ENCODE measurements at places on chromosomes 12 and 14.

- peak; percentile 26 for DNase-seq
These were observed 97.9 kb downstream of the RERGL start for GRCh38 chr12:17992002-17992656.

DNA sequence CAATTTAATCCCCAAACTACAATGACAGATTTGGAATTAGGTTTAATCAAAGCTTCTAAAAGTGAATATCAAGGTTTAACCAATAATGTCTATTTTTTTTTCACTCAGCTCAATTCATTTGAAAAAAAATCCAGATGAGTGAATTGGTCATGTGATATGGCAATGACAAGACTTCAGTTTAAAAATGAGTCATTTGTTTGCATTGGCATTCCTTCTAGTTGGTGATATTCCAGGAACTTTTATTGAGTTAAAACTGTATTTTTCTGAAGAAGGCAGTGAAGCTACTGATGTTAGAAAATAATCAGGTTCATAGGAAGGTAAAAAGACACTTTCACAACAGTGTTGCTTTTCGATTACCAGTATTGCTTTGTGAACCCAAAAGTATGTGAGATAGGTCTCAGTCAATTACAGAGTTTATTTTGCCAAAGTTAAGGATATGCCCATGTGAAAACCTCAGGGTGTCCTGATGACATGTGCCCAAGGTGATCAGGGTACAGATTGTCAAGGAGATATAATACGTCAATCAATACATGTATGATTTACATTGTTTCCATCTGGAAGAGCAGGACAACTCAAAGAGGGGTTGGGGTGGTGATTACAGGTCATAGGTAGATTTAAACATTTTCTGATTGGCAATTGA is 1214.9 kb downstream of the GALC start:
- DNase-seq: no peak

DNA sequence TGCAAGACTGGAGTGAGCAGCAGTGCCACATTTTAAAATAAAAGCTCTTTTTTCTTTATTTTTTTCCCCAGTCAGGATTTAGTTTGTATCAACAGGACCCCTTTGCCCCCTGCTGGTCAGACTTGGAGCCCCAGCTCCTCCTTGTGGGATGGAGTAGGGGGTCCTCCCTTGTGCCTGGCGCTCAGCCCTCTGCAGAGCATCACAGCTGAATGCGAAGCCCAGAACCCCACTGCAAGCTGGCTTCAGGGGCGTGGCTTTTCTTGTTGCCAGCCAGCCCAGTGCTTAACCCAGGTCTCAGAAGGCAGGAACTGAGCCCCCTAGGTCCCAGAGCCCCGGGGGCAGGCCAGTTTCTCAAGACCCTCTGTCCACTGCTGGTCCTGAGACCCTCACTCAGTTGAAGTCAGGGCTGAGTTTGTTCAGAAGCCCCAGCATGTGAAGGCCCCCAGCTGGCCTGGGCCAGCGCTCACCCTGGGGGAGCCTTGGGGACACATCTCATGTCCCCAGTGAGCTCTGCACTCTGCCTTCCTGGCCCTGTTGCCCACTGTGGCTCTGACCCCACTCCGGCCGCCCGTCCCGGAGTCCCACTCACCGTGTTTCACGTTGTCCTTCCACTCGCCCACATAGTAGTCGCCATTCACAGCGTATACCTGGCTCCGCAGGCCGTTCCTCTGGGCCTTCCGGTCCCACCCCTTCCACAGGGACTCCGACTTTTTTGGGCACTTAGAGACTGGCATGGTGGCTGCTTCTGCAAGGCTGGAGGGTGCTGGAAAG is 519 bp downstream of the MORN3 start:
- peak; percentile 41 for DNase-seq

- DNase-seq: no peak
These were observed 814.5 kb downstream of the RPS29 start for GRCh38 chr14:48771717-48772116.

GRCh38 chr14:53608369-53608768 is 348.3 kb downstream of the BMP4 start:
- DNase-seq: no peak

DNA sequence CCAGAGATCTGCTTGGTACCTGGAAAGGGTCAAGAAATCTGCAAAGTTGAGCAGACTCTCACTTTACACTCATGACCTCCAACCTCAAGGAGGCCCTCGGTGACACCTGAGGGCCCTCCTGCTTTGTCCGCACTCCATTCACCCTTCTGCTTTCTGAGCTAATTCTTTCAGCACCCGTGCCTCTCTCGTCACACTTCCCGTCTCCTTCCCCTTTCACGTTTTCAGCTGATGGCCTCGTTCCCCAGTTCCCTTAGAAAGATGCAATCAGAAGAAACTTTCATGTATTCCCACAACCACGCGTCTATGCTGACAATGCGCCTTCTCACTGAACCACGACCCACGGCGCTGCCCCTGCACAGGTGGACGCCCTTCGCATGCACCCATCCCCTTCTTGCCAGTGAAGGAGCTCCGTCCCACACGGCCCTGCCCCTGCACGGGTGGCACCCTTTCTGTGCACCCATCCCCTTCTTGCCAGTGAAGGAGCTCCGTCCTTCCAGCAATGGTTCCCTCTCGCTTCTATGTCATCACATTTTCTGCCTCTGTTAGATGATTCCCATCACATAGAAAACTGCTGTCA is 340.1 kb upstream of the FKBP4 start:
- DNase-seq: no peak

- DNase-seq: peak; percentile 67
These were observed 108.8 kb upstream of the ATF7IP start for GRCh38 chr12:14256555-14257169.

DNA sequence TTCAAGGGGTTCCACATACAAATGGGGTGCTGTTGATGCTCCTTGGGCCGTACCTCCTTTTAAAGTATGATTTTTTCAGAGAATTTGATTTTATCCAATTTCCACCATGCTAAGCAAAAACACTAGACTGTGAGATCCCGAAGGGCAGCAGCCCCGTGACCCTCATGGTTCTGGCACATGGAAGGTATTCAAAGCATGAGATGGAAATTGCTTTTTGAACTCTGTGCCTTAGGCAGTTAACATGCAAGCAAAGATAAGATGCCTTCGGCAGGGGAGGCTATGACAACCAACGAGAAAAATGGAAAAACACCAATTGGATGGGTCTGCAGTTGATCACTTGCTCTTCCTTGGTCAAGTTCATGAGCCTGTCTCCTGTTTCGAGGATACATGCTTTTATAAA is 120.8 kb upstream of the DIO3 start:
- no peak for DNase-seq

DNA sequence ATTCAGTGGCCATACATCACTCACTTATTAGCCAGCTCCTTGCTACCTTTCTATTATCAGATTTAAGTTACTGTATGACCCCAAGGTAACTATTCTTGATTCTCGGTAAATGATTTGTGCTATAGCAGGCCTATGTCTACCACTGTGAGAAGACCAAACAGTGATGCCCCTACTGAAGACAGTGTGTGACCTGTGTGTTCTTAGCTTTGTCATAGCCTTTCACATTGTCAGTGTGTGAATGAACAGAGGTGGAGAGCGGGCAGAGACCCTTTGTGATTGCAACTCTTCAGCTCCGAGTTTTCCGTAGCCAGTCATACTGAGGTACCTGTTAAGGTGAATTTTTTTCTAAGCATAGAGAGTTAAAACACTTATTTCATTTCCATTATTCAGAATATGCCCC is 294.0 kb downstream of the LRFN5 start:
- no peak for DNase-seq

GRCh38 chr12:114316076-114316475 is 89.9 kb downstream of the TBX5 start:
- no peak for DNase-seq

DNA sequence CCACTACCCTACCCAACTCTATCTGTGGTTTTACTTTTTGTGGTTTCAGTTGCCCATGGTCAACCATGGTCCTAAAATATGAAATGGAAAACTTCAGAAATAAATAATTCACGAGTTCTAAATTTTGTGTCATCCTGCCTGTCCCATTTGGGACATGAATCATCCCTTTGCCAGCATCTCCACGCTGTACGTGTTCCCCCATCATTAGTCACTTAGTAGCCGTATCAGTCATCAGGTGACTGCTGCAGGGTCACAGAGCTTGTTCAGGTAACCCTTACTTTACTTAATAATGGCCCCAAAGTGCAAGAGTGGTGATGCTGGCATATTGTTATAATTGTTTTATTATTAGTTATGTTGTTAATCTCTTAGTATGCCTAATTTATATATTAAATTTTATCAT is 209.9 kb downstream of the ITPR2 start:
- no peak for DNase-seq

GRCh38 chr12:65055859-65056258 is 65.2 kb downstream of the WIF1 start:
- no peak for DNase-seq

GRCh38 chr12:26239122-26239851 is 43.9 kb downstream of the SSPN start:
- DNase-seq: no peak

GRCh38 chr12:26896913-26897312 is 40.9 kb downstream of the INTS13 start:
- no peak for DNase-seq

DNA sequence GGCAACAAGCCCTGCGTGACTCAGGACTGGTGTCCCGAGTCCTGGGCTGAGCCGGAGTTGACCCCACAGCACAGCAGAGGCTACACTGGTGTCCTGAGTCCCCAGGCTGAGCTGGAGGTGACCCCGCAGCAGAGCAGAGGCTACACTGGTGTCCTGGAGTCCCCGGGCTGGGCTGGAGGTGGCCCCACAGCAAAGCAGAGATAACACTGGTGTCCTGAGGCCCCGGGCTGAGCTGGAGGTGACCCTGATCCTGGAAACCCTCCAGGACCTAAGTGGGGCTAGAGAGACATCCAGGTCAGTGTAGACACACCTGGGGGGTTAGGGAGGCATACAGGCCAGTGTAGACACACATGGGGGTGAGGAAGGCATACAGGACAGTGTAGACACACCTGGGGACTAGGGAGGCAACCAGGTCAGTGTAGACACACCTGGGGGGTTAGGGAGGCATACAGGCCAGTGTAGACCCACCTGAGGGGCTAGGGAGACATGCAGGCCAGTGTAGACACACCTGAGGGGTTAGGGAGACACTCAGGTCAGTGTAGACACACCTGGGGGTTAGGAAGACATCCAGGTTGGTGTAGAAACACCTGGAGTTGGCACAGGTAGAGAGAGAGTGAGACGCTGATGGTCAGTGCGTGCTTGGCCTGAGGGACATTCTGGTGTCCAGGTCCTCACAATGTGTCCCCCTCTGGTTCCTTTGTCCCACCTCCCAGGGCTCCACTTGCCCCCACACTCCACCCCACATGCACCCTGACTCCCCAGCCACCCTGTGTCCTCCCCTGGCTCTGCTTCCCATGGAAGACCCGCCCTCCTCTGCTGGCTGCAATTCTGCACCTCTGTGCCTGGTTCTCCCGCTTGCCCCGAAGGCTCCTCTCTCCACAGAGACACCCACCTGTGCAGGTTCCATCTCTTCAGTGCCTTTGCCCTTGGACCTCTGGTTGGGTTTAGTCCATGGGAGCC is 321.6 kb upstream of the SFSWAP start:
- DNase-seq: no peak

- DNase-seq: no peak
These were observed 131.2 kb upstream of the TBX3 start for GRCh38 chr12:114815026-114815795.

- DNase-seq: no peak
These were observed 14.0 kb downstream of the MANSC1 start for GRCh38 chr12:12336049-12336411.

- DNase-seq: no peak
These were observed 824 bp upstream of the TARBP2 start for GRCh38 chr12:53500142-53500775.

- DNase-seq: peak; percentile 38
These were observed 10.0 kb upstream of the CLEC7A start for GRCh38 chr12:10140001-10140400.

- DNase-seq: no peak
These were observed 13.1 kb downstream of the PRIMA1 start for GRCh38 chr14:93775158-93775557.

DNA sequence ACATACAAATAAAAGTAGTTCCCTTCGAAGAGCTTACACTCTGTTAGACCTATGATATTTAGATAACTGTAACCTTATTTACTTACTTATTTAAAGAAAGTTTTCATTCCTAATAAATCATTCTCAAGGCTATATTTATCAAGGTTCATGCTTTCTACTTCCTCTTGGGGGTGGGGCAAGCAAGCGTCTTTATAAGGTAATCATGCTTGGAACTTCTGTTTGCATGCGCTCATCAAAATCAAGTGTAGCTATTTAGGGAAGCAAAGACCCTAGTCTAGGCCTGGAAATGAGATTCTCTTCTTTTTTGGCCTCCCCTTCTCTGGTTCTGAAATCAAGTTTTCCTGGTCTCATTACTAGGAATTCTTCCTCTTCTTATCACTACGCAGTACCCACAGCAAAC is 766 bp downstream of the RERG start:
- DNase-seq: no peak

DNA sequence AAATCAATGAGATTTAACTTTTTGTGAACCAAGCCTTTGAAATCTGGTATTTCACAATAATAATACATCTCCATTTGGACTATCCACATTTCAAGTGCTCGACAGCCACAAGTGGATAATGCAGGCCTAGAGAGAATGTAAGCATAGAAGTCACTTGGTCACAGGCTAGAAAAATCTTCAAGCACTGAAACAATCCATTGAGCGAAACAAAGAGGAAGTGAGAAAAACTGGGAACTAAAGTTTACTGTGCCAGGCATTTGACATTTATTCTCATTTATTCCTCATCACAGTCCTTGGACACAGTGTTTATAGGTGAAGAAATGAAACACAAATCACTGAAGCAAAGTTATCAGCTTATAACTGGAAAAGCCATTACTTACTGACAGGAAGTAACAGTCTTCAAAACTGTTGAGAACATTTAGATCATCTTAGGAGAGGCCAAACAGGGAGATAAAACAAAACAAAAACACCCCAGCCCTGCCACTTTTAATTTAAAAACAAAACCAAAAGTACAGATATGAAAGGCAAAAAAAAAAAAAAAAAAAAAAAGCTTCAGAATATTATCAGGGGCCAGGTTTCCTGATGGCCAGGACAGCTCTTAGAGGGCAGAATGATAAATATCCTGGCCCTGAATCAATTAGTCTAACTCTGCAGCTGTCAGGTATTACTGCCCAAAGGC is 29.2 kb downstream of the GNS start:
- DNase-seq: peak; percentile 22

DNA sequence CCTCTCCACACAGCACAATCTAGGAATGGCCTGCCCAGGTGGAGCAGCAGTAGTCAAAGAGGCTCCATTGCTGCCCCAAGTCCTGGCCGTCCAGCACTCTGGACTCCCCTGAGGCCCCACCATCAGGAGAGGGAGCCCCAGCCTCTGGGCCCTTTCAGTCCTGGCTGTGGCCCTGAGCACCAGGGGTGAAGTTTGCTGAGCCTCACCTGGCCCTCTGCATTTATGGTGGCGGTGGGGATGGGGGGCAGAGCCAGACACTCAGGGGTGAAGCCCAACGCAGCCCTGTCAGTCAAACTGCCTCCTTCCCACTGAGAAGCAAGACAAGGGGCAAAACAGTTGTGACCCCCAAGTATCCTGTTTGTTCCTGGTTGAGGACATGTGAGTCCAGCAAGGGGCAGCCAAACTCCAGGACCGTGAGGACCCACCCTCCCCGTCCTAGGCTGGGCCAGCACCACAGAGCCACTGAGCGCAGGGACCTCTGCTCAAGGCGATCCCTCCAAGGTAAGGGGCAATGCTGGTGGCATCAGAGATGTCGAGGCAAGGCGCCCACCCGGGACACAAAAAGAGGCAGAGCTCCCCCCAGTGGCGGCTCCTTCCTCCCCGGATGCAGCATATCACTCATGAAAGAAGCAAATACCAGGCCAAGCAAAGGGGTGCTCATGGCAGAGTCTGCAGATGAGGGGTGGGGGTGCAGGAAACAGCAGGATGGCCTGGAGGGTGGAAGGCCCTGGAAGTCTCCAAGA is 4.8 kb upstream of the AMN start:
- peak; percentile 86 for DNase-seq

- DNase-seq: no peak
These were observed 10.1 kb upstream of the DLGAP5 start for GRCh38 chr14:55201219-55202101.

All from GM13977 (cell line).